ENCODE measurements at places on chromosomes 13 and 19.

DNA sequence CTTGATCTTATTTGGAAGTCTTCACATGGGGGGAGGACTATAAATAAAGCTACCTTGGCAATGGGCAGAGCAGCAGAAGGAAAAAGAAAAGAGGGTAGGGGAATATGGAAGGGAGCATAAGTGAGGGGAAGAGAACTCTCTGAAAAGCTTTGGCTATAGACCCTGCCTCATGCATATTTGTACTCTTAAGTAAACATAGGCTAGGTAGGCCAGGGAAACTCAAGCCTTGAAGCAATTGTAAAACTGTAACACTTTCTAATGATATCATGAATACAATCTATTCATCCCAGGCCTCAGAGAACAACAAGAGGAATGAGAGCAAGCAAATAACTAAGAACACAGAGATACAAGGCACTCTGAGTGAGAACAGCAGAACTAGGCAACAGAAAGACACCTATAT lies 20.4 kb downstream of the MYCBP2 start:
- no peak for DNase-seq

DNA sequence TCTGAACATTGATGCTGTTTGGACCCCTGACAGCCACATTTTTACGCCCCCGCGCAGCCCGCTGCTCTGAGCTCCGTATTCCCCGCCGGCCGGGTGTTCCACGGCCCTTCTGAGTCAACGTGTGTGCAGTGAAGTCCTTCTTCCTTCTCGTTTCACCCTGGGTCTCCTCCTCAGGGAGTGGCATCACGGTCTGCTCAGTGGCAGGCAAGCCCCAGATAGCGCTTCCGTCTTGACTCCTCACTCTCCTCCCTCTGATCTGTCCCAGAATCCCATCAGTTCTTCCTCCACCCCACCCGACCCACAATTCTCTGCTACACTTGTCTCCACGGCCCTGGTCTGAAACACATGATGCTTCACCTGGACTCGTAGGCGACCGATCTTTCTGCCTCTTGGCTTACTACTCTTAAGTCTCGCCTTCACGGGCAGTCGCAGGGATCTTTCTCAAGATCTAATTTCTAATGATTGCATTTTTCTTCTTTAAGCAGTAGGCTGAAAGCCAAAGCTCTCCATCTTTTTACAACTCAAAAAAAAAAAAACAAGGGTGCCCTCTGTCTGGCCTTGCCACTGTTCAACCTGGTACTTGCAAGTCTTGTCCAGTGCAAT lies 33.9 kb downstream of the CCNE1 start:
- no peak for DNase-seq

GRCh38 chr13:83780227-83780626 lies 102.0 kb downstream of the SLITRK1 start:
- no peak for DNase-seq

GRCh38 chr19:51727349-51727880 lies 3.6 kb upstream of the HAS1 start:
- no peak for DNase-seq

- peak; percentile 92 for DNase-seq
These were observed 14.1 kb downstream of the RDH8 start for GRCh38 chr19:10027158-10027997.

- DNase-seq = no peak
These were observed 458.3 kb downstream of the COG6 start for GRCh38 chr13:40113643-40114304.

DNA sequence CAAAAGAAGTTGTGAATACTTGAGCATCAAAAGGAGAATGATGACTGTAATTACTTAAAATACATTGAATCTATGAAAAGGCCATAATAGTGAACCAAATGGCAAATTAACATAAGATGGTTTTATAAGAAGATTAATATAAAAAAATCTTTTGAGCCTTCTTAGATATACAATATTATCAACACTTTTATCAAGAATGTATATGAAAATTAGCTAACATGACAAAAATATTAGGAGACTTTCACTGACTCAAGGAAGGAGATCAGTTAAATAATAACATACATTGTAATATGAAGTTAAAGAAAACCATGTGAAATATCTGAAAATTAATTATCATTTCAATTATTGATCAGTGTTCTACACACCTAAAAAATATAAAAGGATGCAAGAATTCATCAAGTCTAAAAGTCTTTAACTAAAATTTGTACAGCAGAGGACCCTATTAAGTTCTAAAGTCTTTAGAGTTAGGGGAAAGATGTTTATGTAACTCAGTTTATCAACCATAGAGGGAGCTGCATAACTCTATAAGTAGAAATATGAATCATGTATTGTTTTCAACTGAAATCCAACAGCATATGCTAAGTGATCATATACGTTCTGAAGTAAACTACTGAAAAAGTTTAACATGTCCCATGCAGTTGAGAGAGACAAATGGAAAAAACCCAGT lies 756.1 kb upstream of the MIR17HG start:
- no peak for DNase-seq

Data from right atrium auricular region (tissue), 2 donors.